Spinal cord (tissue), 10 donors: ENCODE measurements at places on chromosomes 7 and 10. TPM values are rescaled to one million over a fixed set of nuclear protein-coding genes. Genes with fewer than 3 reads are reported as not detected.

HTRA1 gene
- total RNA-seq = 166 TPM

TRIM73 gene
- total RNA-seq = 1.4 TPM

CCDC71L gene
- 11.8 TPM for total RNA-seq

CD36 gene
- total RNA-seq = 90.4 TPM

GDF10 gene
- 6.4 TPM for total RNA-seq

AMZ1 gene
- total RNA-seq = 2.3 TPM

ITIH5 gene
- 59.6 TPM for total RNA-seq

NXPH1 gene
- 17.1 TPM for total RNA-seq

SUGCT gene
- total RNA-seq = 5.3 TPM

LRRC17 gene
- 110 TPM for total RNA-seq

HABP2 gene
- total RNA-seq = 0.50 TPM

ADRB1 gene
- 3.2 TPM for total RNA-seq

NACAD gene
- 14.1 TPM for total RNA-seq

C10orf105 gene
- 0.99 TPM for total RNA-seq

CRHR2 gene
- 0.89 TPM for total RNA-seq

DKK1 gene
- total RNA-seq = 7.8 TPM

EXOSC1 gene
- 47.9 TPM for total RNA-seq

TCERG1L gene
- total RNA-seq = 1.9 TPM

C10orf62 gene
- 0.50 TPM for total RNA-seq

CRTAC1 gene
- 35.0 TPM for total RNA-seq

RELN gene
- 31.9 TPM for total RNA-seq

PARD3 gene
- 94.3 TPM for total RNA-seq

SHTN1 gene
- 33.0 TPM for total RNA-seq

CLRN3 gene
- 0.17 TPM for total RNA-seq

ANXA8 gene
- 0.20 TPM for total RNA-seq

CAMK2B gene
- total RNA-seq = 60.2 TPM

GRID2IP gene
- 0.30 TPM for total RNA-seq

SORCS3 gene
- 15.7 TPM for total RNA-seq

NEUROG3 gene
- not detected for total RNA-seq

PPP1R9A gene
- total RNA-seq = 69.9 TPM

PSMC2 gene
- 153 TPM for total RNA-seq

GJC3 gene
- total RNA-seq = 4.5 TPM

PPP1R17 gene
- 1.8 TPM for total RNA-seq

RABGEF1 gene
- 40.3 TPM for total RNA-seq

ERLIN1 gene
- 24.8 TPM for total RNA-seq

TRPV6 gene
- 0.66 TPM for total RNA-seq

MEOX2 gene
- total RNA-seq = 17.0 TPM

FAM131B gene
- total RNA-seq = 26.7 TPM

GCK gene
- total RNA-seq = 5.1 TPM

EGFR gene
- total RNA-seq = 31.1 TPM

MKI67 gene
- total RNA-seq = 22.4 TPM

NANOS1 gene
- 9.3 TPM for total RNA-seq

CCDC146 gene
- 30.5 TPM for total RNA-seq

CHCHD2 gene
- total RNA-seq = 182 TPM

FAM13C gene
- 28.2 TPM for total RNA-seq

PSAP gene
- total RNA-seq = 882 TPM

CTAGE4 gene
- 1.6 TPM for total RNA-seq

FAM221A gene
- 12.1 TPM for total RNA-seq

GSDME gene
- 12.0 TPM for total RNA-seq

LIPF gene
- total RNA-seq = not detected

PRPS1L1 gene
- not detected for total RNA-seq
